Mesothelial cell of epicardium (in vitro differentiated cells): ENCODE measurements at places on chromosomes 2 and 18. TPM values are rescaled to one million over a fixed set of nuclear protein-coding genes. Genes with fewer than 3 reads are reported as not detected.

- no peak overlapping the region for H3K4me3 ChIP-seq
- no peaks in the 10 kb centered on the region for H3K36me3 ChIP-seq
- H3K27me3 ChIP-seq = no peaks in the 10 kb centered on the region
Observed at GRCh38 chr2:204027091-204027490, 90.5 kb downstream of the ICOS start.

DNA sequence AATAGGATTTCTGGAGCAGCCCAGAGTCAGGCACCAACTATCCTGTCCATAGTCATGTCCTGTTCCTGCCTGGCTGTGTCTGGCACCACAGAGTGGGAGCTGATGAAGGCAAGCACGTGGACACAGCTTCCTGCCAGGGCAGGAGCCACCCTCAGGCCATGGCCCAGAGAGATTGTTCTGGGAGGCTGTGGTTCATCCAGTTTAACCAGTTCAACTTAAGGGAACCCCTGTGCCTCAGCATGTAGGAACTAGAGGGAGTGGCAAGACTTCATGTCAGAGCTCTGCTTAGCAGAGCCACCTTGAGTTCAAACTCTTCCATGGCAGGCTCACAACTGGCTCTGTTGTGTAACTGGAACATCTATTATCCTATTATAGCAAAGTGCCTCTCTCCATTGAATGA lies 73.2 kb upstream of the NCKAP5 start:
- DNase-seq = no peak
- no peak overlapping the region for H3K27ac ChIP-seq
- H3K4me1 ChIP-seq = peaks cover 3% of the 10 kb centered on the region
- H3K27me3 ChIP-seq = no peaks in the 10 kb centered on the region
- H3K4me3 ChIP-seq = no peak overlapping the region

- H3K4me3 ChIP-seq = no peak overlapping the region
- DNase-seq = no peak
- H3K4me1 ChIP-seq = no peaks in the 10 kb centered on the region
- peaks cover 42% of the 10 kb centered on the region for H3K27me3 ChIP-seq
- no peaks in the 10 kb centered on the region for H3K36me3 ChIP-seq
Observed at GRCh38 chr2:240169486-240170353, 29.3 kb upstream of the OTOS start.

DNA sequence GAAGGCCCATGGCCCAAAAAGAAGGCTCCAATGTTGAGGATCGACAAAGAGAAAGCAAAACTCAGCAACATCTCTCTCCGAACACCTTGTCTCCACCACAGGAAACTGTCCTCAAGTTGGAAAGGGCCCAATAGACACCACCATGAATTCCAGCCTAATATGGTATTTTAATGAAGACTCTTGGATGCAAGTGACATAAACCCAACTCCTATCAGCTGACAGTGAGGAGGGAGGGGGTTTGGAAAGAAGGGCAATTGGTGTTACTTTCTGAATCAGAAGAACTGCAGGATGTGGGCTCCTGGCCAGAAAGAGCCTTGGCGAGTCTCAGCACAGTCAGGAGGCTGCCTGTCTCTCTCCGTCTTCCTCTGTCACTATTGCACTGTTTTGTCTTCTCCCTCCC lies 40.3 kb upstream of the SIGLEC15 start:
- H3K27ac ChIP-seq = no peak overlapping the region
- peaks cover 7% of the 10 kb centered on the region for H3K27me3 ChIP-seq
- no peaks in the 10 kb centered on the region for H3K36me3 ChIP-seq
- H3K4me1 ChIP-seq = peaks cover 12% of the 10 kb centered on the region
- no peak for DNase-seq

LAMA3 gene
- 6.1 to 7.4 TPM (median 6.7 TPM) in 3 replicates for total RNA-seq

DNA sequence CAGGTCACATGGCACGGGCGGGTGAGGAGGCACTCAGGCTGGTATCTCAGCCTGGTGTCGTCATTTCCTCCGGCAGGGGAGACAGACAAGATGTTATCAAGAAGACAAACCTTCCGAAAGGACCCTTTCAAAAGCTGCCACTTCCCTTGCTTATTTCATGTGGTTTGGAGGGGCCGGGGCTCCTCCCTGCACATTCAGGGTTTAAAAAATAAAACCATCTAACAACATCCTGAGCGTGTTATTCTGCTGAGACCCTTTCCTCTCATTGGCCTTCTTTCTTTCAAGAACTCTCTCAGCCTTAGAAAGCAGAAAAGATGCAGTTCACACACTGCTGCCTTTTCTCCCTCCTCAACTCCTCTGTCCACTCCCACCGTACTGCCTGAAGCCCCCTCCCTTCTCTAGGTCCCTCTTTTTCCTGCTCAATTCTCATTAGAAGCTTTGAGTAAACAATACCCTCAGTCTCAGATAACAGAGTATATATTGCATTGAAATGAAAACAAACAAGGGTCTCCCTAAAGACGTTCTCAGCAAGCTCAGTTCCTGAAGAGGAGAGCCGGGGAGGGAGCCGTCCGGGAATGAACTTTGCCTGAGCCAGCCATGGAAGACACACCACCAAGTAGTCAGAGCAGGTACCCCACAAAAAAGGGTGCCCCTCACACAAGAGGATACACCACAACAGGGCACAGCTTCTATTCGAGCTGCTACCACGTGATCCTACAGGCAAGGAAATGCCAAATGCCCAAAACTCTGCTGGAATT lies 9.7 kb downstream of the SMAD7 start:
- no peaks in the 10 kb centered on the region for H3K27me3 ChIP-seq
- peaks cover 10% of the 10 kb centered on the region for H3K36me3 ChIP-seq
- DNase-seq = no peak
- peak overlapping the region; percentile 94 for H3K27ac ChIP-seq
- H3K4me3 ChIP-seq = peak overlapping the region; percentile 99
- peaks cover 97% of the 10 kb centered on the region for H3K4me1 ChIP-seq

CHST10 gene
- 25.1 to 27.8 TPM (median 25.8 TPM) in 3 replicates for total RNA-seq

- H3K27ac ChIP-seq = peak overlapping the region; percentile 65
- H3K27me3 ChIP-seq = peaks cover 2% of the 10 kb centered on the region
- no peak overlapping the region for H3K4me3 ChIP-seq
- DNase-seq = peak; percentile 63
- no peaks in the 10 kb centered on the region for H3K36me3 ChIP-seq
- H3K4me1 ChIP-seq = peaks cover 29% of the 10 kb centered on the region
Observed at GRCh38 chr18:59957957-59958356, 58.2 kb downstream of the PMAIP1 start.

- peaks cover 57% of the 10 kb centered on the region for H3K4me1 ChIP-seq
- H3K36me3 ChIP-seq = no peaks in the 10 kb centered on the region
- no peak overlapping the region for H3K4me3 ChIP-seq
- no peaks in the 10 kb centered on the region for H3K27me3 ChIP-seq
Observed at GRCh38 chr2:239222312-239222660, 178.5 kb downstream of the HDAC4 start.

MAP3K19 gene
- not detected in 3 replicates for total RNA-seq

GRCh38 chr2:189505492-189505891 lies 64.2 kb downstream of the WDR75 start:
- peak overlapping the region; percentile 2 for H3K27ac ChIP-seq
- peaks cover 41% of the 10 kb centered on the region for H3K4me1 ChIP-seq
- DNase-seq = no peak
- H3K4me3 ChIP-seq = no peak overlapping the region
- no peaks in the 10 kb centered on the region for H3K27me3 ChIP-seq

DNA sequence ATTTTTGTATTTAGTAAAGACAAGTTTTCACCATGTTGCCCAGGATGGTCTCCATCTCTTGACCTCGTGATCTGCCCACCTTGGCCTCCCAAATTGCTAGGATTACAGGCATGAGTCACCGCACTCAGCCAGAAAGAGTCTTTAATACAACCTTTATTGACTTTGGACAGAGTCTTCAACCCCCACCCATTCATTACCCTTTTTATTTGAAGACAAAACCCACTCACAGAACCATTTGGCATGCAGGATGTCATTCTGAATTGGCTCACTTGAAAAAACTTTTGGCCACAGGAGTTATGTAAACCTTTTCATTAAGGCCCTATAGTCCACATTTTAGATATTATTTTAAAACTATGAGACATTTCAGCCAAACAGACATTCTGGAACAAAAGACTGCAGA lies 217.9 kb upstream of the RND3 start:
- H3K27me3 ChIP-seq = no peaks in the 10 kb centered on the region
- H3K4me3 ChIP-seq = no peak overlapping the region
- DNase-seq = no peak

GRCh38 chr2:202932425-202933138 lies 20.5 kb downstream of the CARF start:
- H3K36me3 ChIP-seq = peaks cover 44% of the 10 kb centered on the region
- H3K4me1 ChIP-seq = no peaks in the 10 kb centered on the region
- no peak overlapping the region for H3K4me3 ChIP-seq

GRCh38 chr2:79966369-79966768 lies 338.2 kb downstream of the LRRTM1 start:
- no peak for DNase-seq
- H3K27ac ChIP-seq = no peak overlapping the region
- H3K4me1 ChIP-seq = no peaks in the 10 kb centered on the region
- H3K36me3 ChIP-seq = no peaks in the 10 kb centered on the region
- peaks cover 5% of the 10 kb centered on the region for H3K27me3 ChIP-seq

GYPC gene
- 39.4 to 41.4 TPM (median 39.7 TPM) in 3 replicates for total RNA-seq

KATNAL2 gene
- total RNA-seq = 7.0 to 8.9 TPM (median 8.9 TPM) in 3 replicates

ACVR1C gene
- 0.13 to 0.18 TPM (median 0.14 TPM) in 3 replicates for total RNA-seq

DNA sequence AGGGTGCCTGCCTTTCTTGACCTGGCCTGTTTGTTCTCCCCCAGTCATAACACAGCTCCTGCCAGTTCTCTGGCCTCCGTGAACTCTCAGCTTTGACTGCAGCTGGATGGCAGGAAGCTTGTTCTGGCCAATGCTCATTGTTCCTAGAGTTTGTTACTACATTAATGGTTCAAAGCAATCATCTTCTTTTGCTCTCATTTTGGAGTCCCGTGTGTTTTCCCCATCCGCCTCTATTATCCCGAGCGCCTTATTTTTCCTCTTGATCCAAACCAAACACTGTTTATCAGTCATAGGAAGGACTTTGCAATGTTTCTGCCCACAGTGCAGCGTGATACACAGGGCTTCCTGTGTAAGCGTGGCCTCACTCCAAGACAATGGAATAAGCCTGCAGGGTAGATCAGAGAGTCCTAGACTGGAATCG lies 184.3 kb upstream of the APCDD1 start:
- H3K4me3 ChIP-seq = no peak overlapping the region
- H3K4me1 ChIP-seq = peaks cover 24% of the 10 kb centered on the region
- peak overlapping the region; percentile 22 for H3K27ac ChIP-seq
- DNase-seq = no peak
- no peaks in the 10 kb centered on the region for H3K36me3 ChIP-seq
- no peaks in the 10 kb centered on the region for H3K27me3 ChIP-seq

- peak overlapping the region; percentile 80 for H3K27ac ChIP-seq
- H3K36me3 ChIP-seq = no peaks in the 10 kb centered on the region
- no peak for DNase-seq
- peak overlapping the region; percentile 85 for H3K4me3 ChIP-seq
- peaks cover 13% of the 10 kb centered on the region for H3K4me1 ChIP-seq
Observed at GRCh38 chr2:172428832-172429210, 1.4 kb downstream of the ITGA6 start.

MYCN gene
- 69.1 to 79.4 TPM (median 72.5 TPM) in 3 replicates for total RNA-seq

- no peak overlapping the region for H3K27ac ChIP-seq
- H3K36me3 ChIP-seq = peaks cover 38% of the 10 kb centered on the region
- H3K27me3 ChIP-seq = no peaks in the 10 kb centered on the region
- H3K4me3 ChIP-seq = no peak overlapping the region
- DNase-seq = no peak
Observed at GRCh38 chr2:85844486-85844885, 44.3 kb downstream of the ST3GAL5 start.

DNA sequence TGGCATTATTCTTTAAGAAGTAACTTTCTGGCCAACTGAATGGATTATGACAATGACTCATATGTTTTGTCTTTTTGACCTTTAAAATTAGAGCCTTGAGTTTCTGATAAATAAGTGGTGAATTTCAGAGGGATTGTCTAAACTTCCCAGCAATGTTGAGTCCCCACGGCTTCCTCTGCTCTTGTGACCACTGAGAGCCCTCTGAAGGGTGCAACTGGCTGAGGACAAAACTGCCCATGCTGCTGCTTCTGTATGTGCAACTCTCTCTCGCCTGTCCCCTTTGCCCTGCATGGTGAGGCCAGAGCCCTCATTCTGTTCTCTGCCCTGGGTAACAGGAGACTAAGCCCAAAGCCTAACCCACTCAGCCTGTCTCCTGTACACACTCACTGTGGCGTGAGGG lies 52.7 kb upstream of the SLC14A1 start:
- no peak overlapping the region for H3K27ac ChIP-seq
- peaks cover 16% of the 10 kb centered on the region for H3K4me1 ChIP-seq
- DNase-seq = no peak
- no peaks in the 10 kb centered on the region for H3K36me3 ChIP-seq
- H3K4me3 ChIP-seq = no peak overlapping the region

- H3K27me3 ChIP-seq = peaks cover 32% of the 10 kb centered on the region
- peak overlapping the region; percentile 67 for H3K27ac ChIP-seq
- DNase-seq = peak; percentile 18
Observed at GRCh38 chr2:240432820-240433801, 2.4 kb upstream of the GPC1 start.

FSHR gene
- total RNA-seq = not detected in 3 replicates

GRCh38 chr2:72090271-72090720 lies 57.4 kb downstream of the CYP26B1 start:
- DNase-seq = no peak
- H3K27ac ChIP-seq = no peak overlapping the region
- no peak overlapping the region for H3K4me3 ChIP-seq
- H3K27me3 ChIP-seq = no peaks in the 10 kb centered on the region
- no peaks in the 10 kb centered on the region for H3K36me3 ChIP-seq
